ENCODE measurements at places on chromosomes 5 and 9.

DNA sequence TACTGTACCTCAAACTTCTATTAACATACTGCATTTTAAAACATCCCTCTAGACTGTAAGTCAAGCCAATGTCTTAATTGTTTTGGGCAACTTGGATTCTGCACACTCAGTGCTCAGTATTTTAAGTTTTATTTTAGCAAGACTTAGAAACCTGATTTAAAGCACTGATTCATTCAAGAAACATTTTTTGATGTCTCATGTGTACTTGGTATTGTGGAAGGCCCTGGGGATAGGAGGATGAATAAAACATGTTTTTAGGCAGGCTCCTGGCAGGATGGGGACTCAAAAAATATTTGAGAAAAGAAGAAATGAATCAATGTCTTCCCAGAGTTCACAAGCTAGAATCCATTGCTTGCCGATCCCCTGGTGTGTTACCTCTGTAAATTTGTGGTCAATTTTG is 334.0 kb upstream of the PUM3 start:
- DNase-seq, result no peak

- DNase-seq, result no peak
Observed at GRCh38 chr5:80070338-80071056, 35.3 kb downstream of the THBS4 start.

DNA sequence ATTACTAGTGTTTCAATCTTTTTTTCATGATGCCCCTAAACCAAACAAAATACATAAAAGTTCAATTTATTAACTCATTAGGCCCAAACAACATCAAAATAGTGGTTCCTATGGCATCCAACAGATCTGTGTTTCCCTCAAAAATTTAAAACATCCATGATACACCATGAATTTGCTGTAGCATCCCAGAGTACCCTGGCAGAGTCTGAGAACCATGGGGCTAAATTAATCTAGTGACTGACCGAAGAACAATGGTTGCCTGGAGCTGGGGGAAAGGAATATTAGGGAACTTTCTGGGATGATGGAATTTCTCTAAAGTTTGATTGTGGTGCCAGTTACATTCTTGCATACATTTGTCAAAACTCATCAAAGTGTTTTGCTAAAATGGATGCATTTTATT is 79.5 kb upstream of the TRIO start:
- no peak for DNase-seq

DNA sequence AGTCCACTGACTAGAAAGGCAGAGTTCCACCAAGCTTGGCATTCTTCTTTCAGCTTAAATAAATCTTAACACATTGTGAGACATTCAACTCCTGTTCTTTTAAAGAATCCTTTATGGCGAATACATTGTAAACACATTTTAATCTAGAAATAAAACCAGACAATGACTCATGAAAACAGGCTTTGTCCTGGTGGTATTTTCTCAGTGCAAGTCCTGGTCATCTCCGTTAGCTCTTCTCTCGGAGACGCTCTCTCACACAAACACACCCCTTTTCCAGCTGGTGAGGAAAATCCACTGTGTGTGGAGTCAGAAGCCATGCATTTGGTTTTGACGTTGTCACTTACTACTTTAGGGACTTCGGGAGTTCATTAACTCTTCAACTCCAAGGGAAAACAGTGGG is 140.4 kb downstream of the AUH start:
- no peak for DNase-seq

- DNase-seq, result no peak
Observed at GRCh38 chr5:143781993-143782520, 29.9 kb upstream of the HMHB1 start.

DNA sequence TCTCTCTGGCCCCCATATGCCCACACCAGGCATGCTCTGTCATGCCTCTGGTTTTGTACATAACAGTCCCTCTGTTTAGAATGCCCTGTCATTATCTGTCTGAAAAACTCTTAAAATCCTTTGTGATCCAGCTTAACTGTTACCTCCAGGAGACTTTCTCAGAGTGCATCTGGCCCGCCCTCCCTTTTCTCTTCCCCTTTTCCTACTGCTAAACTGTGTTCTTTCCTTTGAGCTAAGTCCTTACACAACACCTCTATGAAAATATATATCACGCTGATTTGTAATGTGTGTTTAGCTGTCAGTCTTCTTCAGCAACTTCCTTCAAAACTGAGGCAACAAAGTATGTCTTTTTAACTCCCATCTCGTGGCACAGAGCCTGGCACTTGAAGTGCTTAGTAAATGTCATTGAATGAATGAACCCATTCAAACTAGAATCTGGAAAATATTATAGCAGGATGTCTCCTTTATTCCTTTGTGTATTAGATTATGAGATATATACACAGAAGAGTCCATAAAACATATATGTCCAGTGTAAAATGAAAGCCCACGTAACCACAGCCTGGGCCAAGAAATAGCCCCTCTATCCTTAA is 166.2 kb upstream of the KLF9 start:
- no peak for DNase-seq

GRCh38 chr5:73534011-73534644 is 31.3 kb downstream of the ANKRA2 start:
- no peak for DNase-seq

- no peak for DNase-seq
Observed at GRCh38 chr9:110447476-110447875, 109.8 kb upstream of the TXNDC8 start.

DNA sequence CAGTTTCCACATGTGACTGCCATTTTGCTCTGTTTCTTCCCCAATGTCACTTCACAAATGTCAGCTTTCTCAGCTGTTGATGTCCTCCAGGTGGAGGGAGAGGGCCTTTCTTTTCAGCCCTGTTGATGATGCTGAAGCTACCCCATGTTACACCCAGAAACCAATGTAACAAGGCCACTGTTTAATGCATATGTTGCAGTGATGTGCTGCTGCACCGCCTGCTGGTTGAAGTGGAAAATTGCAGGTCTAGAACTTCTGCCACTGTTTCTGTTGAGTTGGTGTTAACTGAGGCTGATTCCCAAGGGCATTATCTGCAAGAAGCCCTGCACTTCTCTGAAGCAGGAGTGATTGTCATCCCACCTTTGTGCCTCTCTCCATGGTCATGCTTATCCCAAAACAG is 428.4 kb downstream of the KDM4C start:
- DNase-seq, result peak; percentile 13

- no peak for DNase-seq
Observed at GRCh38 chr5:130155345-130156011, 251.2 kb downstream of the CHSY3 start.

GRCh38 chr5:180141068-180141660 is 67.8 kb downstream of the RASGEF1C start:
- DNase-seq, result no peak

DNA sequence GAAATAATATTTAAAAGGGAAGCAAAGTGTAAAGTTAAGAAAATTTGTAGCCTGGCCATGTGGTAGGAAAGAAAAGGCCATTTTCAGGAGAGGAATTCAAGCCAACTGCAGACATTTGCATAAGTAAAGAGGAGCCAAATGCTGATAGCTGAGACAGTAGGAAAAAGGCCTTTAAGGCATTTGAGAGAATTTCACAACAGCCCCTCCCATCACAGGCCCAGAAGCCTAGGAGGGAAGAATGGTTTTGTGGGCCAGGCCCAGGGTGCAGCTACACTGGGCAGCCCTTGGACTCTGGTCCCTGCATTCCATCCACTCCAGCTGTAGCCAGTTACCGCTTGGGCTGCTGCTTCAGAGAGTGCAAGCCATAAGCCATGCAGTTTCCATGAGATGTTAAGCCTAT is 1556.8 kb downstream of the EFNA5 start:
- no peak for DNase-seq

GRCh38 chr5:78574131-78574673 is 74.4 kb downstream of the LHFPL2 start:
- DNase-seq, result no peak

- no peak for DNase-seq
Observed at GRCh38 chr5:81290146-81290545, 11.2 kb upstream of the ZCCHC9 start.

GRCh38 chr5:154038261-154038706 is 426 bp downstream of the FAM114A2 start:
- DNase-seq, result peak; percentile 57

GRCh38 chr9:70256123-70256551 is 2.6 kb upstream of the SMC5 start:
- no peak for DNase-seq

GRCh38 chr9:108434502-108434901 is 421.3 kb downstream of the ACTL7B start:
- no peak for DNase-seq

DNA sequence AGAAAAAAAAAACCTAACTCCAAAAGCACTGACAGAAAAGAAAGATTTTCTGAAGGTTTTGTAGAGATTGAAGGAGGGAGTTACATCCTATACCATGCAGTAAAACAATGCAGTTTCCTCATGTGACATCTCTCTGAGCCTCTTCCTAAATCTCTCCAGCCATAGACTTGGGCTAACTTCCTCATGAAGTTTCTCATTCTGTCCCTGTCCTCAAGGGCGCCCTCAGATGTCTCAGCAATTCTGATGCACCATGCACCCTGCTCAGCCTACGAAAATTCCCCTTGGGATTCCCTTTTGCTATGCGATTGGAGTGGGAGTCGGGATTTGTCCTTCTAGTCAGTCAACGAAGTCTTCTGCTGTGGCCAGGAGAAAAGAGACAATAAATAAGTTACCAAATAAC is 68.9 kb downstream of the FAT2 start:
- DNase-seq, result no peak

- no peak for DNase-seq
Observed at GRCh38 chr9:103625161-103625804, 468.8 kb upstream of the SMC2 start.

- no peak for DNase-seq
Observed at GRCh38 chr5:92850886-92851285, 730.1 kb downstream of the NR2F1-AS1 start.

DNA sequence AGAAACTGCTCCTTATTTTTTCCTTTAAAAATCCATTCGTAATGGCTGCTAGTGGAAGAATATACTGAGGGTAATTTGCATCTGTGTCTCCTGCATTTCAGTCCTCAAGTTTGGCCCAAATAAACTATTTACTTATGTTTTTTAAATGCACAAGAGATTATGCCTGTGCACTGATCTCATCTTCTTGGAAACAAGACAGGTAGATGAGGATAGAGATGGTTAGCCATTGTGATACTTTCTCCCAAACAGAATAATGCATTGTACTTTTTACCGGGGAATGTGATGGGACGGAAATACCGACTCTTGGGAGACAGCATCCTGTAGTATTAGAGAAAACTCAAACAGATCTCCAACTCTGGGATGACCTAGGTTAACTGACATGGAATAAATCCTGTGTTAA is 72.5 kb upstream of the DAB2 start:
- no peak for DNase-seq

DNA sequence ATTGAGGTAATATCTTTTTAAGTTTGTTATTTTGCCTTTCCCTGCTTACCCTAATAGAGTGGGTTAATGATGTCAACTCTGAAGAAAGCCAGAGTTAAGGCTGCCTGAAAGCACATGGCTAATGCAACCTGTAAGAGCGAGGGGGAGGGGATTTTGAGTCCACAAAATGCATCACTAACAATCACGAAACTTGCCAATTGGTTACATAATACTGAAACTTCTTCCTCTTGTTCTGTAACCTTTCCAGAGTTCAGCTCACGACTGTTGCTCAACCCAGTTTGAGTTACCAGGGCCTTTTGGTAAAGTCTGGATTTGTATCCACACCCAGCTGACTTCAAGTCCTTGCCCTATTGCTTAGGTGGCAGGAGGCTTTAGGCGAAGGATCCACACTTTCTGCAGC is 308.8 kb downstream of the EFNA5 start:
- DNase-seq, result no peak

- DNase-seq, result no peak
Observed at GRCh38 chr5:11890777-11891176, 13.5 kb downstream of the CTNND2 start.

- no peak for DNase-seq
Observed at GRCh38 chr5:83583859-83584258, 112.3 kb downstream of the VCAN start.

DNA sequence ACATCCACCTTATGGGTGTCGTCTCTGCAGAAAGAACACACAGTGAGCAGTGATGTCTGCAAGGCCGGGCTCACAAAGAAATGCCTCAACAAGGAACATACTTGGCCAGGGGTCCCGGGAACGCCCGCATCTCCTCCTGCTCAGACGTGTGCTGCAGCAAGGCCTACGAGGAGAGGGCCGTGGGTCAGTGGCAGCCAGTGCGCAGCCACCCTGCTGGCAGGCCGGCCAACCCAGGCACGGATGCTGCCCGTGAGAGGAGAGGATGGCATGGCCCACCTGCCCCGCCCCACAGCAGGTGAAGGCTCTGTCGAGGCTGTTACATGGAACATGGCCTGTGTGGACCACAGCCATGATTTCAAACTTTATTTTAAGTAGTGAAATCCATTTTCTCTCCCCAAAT is 19.3 kb downstream of the SEC16A start:
- DNase-seq, result no peak

DNA sequence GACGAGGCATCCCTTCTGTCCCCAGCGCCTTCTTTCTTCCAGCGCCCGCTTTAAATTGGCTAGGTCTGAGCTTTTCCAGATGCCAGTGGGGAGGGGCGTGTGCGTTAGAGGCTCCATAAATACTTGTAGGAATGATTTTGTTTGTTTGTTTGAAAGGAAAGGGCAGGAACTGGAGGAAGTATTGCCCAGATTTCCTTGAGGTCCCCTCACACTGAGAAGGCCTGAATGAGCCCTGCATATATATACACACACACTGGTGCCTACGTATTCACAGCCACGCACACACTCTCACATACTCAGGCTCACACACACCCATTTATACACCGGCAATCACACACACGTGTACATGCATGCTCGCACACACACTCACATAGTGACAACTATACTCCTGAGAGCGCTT is 1.0 kb upstream of the SLIT3 start:
- DNase-seq, result no peak

- peak; percentile 53 for DNase-seq
Observed at GRCh38 chr5:43245724-43246385, 53.8 kb downstream of the NIM1K start.

- DNase-seq, result no peak
Observed at GRCh38 chr9:5951686-5952211, 61.1 kb downstream of the MLANA start.

GRCh38 chr5:67077296-67077695 is 119.3 kb downstream of the CD180 start:
- DNase-seq, result no peak

DNA sequence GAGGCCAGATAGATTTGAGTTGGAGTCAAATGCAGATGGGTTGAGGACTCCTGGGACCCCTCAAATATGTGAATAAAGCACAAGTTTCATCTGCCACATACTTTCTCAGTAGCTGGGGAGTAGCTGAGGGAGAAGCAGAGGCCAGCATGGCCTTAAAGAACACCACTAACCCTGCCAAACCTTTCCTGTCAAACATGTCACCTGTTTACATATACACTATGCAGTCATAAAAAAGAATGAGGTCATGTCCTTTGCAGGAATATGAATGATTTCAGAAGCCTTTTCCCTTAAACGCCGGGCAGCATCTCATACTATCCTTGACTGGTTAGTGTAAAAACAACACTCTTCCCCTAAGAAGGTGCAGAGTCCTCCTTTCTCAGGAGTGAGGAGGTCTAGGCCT is 25.2 kb upstream of the HSD17B4 start:
- DNase-seq, result no peak

GRCh38 chr5:72079288-72079687 is 28.0 kb upstream of the MAP1B start:
- DNase-seq, result no peak

GRCh38 chr5:172973127-172973916 is 10.2 kb upstream of the ATP6V0E1 start:
- DNase-seq, result no peak

- DNase-seq, result no peak
Observed at GRCh38 chr9:13443346-13444244, 164.1 kb upstream of the MPDZ start.

GRCh38 chr9:80449513-80449912 is 877.7 kb downstream of the TLE4 start:
- DNase-seq, result no peak

Data from activated CD4-positive, alpha-beta memory T cell treated with anti-CD3 and anti-CD28 coated beads for 36 hours (primary cell).